ENCODE measurements at places on chromosomes 6 and 20. TPM values are rescaled to one million over a fixed set of nuclear protein-coding genes. Genes with fewer than 3 reads are reported as not detected.

ARHGAP40 gene
- not detected for total RNA-seq

CCDC167 gene
- 6.8 TPM for total RNA-seq

HMGCLL1 gene
- not detected for total RNA-seq

MOCS1 gene
- total RNA-seq, result 11.3 TPM

TXLNB gene
- total RNA-seq, result 0.23 TPM

ERVFRD-1 gene
- total RNA-seq, result not detected

BACH2 gene
- total RNA-seq, result 0.35 TPM

GNL1 gene
- total RNA-seq, result 48.1 TPM

Data from smooth muscle cell of the coronary artery (primary cell).